ENCODE measurements at places on chromosomes 3 and 15.

- DNase-seq = no peak
These were observed 48.1 kb upstream of the FRMD4B start for GRCh38 chr3:69433969-69434325.

DNA sequence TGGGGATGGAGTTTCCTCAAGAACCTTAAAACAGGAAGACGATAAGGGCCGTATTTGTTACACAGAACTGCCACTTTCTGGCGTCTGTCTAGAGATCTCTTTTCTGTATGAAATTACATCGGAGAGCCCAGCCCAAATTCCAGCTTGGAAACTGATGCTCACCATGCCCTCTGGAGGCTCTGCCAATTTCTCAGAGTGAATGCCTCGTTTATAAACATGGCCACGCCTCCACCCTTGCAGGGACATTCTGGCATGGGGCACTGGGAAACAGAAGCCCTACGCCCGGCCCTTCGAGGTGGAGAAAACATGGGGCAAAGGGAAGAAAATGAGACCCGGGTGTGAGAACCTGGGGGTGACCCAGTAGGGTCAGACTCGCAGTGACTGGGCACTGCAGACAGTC, 53.4 kb upstream of the SEC13 start:
- DNase-seq = peak; percentile 39

- no peak for DNase-seq
These were observed 362.0 kb downstream of the ZPLD1 start for GRCh38 chr3:102796804-102797203.

GRCh38 chr15:40265355-40265754, 17.5 kb downstream of the ANKRD63 start:
- no peak for DNase-seq

DNA sequence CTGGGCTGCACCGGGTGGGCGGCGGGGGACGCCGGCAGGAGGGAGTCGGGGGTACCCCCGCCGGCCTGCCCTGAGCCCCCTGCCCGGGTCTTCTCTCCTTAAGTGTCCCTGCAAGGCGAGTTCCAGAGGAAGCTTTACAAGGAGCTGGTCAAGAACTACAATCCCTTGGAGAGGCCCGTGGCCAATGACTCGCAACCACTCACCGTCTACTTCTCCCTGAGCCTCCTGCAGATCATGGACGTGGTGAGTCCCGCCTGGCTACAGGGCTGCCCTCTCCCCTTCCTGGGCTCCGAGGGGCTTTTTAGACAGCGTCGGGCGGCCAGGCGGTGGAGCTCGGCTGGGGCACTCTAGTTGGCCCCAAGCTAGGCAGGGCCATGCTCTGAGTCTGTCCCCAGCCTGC, 480 bp downstream of the CHRNA7 start:
- no peak for DNase-seq

DNA sequence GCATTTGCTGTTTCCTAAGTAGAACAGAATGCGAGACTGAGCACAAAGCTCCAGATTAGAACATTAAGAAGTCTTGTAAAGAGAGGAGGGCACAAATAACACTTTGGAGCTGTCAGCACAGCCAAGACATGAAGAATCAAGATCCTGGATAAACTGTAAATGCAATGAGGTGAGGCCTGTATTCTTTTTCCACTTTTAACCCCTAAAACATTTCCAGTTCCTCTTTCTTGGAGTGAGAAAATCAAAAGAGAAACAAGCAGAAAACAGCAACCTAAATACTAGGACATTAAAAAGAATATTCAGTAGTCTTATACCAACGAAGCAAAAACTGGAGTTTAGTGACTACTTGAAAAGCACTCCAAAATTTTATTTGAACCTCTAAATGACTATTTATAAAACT, 204.3 kb downstream of the ZBTB20 start:
- DNase-seq = no peak

DNA sequence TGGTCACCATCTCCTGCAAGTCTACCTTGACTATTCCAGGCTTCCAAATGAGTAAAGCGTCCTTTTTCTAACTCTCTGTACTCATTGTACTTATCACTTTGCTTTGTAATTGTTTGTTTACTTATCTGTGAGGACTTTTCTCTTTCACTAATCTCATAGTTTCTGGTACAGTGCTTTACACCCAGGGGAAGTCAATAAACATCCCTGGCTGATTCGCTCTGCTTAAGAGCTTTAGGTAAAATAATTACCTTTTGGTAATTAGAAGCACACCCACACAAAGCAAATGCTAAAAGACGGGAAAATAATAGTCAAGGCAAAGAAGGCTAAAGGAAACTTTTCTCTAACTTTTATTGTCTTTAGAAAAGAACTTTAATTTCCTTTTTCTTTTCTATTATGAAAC, 466.9 kb upstream of the ROBO1 start:
- no peak for DNase-seq

- no peak for DNase-seq
These were observed 147.4 kb upstream of the UMPS start for GRCh38 chr3:124582621-124583395.

DNA sequence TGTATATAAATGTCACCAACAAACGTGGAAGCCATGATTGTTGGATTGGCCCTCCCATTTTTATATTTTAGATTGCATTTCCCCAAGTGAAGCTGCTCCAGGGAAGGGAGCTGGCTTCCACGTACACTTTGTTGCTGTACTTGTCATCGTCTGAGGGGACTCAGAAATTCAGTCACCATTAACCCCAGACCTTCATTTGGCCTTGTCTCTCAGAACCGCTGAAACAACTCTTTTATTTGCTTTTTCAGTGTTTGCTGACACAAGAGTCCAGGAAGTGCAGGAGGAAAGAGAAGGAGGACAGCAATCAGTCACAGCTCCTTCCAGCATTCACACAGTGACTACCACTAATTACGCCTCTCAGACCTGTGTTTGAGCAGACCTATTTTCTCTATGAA, 276.5 kb downstream of the TBL1XR1 start:
- DNase-seq = no peak

GRCh38 chr3:4899710-4900109, 79.5 kb upstream of the BHLHE40 start:
- DNase-seq = no peak

- DNase-seq = peak; percentile 47
These were observed 42.7 kb upstream of the PRICKLE2 start for GRCh38 chr3:64267721-64268604.

DNA sequence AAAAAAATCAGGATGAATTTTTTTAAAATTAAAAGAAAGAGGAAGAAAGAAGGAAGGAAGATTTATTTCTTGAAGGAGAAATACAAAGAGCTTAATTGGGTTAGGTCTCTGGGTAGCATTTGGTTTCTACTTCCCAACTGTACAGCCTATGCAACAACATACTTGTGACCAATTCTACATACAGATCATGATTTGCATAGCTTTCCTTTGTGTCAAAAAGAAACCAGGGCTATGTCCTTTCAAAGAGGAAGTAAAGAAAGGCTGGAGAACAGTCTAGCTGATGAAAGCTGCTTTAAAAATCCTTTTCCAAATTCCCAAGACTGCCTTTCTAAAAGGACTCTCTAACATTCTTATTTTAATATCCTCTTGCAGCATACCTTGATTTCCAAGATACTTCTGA, 6.1 kb upstream of the HGD start:
- no peak for DNase-seq

GRCh38 chr3:139357899-139358298, 14.1 kb downstream of the MRPS22 start:
- no peak for DNase-seq

GRCh38 chr3:112619295-112619694, 21.6 kb downstream of the CCDC80 start:
- DNase-seq = no peak

- DNase-seq = no peak
These were observed 20.8 kb downstream of the PIF1 start for GRCh38 chr15:64804619-64805018.

DNA sequence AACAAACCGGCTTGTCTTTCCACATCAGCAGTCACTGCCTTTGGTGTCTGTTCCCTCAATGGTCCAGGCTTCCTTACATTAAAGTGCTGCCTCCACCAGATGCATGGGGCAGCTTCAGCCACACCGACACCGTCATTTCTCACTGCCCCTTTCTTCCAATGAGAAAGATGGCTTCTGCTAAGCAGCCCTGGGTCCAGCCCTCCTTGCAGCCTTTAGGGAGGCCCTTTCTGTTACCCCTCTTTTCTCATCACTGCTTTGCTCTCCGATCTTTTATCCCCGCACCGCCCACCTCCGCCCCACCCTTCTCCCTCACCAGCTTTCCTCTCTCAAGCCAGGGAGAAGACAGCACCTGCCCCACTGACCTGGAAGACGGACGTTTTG, 28.2 kb upstream of the CXCR6 start:
- DNase-seq = no peak

All from hypothalamus (tissue), 51 donors.